ENCODE measurements at places on chromosomes 6 and 20. TPM values are rescaled to one million over a fixed set of nuclear protein-coding genes. Genes with fewer than 3 reads are reported as not detected.

The DYNLT2 gene
- total RNA-seq = 2.2 TPM

The C6orf163 gene
- 3.3 TPM for total RNA-seq

The SNRNP48 gene
- 12.5 TPM for total RNA-seq

The ENPP5 gene
- 0.71 TPM for total RNA-seq

The ZNF341 gene
- total RNA-seq = 2.5 TPM

The WFDC2 gene
- 42.5 TPM for total RNA-seq

- DNase-seq = peak; percentile 92
These were observed 168.9 kb upstream of the UST start for GRCh38 chr6:148577687-148578488.

GRCh38 chr20:10705801-10706459 is 32.1 kb upstream of the JAG1 start:
- no peak for DNase-seq

- no peak for DNase-seq
These were observed 68.6 kb upstream of the RIPOR2 start for GRCh38 chr6:25004357-25004756.

DNA sequence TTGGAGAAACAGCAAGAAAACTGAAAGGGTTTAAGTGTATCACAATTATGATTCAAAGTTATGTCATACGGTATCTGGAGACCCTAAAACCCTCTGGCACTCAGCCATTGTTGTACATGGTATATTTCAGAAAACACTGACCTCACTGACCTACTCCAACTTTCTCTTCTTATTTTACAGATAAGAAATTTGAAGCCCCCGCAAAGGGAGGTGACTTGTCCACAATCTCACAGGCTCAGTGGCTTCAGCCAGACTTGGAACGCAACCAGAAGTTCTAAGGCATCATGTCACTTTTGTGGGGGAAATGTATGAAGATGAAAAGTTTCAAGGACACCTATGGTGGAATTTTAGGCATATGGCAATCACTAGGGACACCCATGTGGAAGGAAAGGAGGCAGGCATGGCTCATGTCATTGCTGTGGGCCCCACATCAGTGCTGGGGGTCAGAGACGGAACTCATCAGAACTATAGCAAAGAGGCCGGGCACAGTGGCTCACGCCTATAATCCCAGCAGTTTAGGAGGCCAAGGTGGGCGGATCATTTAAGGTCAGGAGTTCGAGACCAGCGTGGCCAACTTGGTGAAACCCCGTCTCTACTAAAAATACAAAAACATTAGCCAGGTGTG is 5.2 kb upstream of the TRIB3 start:
- DNase-seq = no peak
